ENCODE measurements at places on chromosomes 7 and 10. TPM values are rescaled to one million over a fixed set of nuclear protein-coding genes. Genes with fewer than 3 reads are reported as not detected.

The LBX1 gene
- not detected for total RNA-seq

The TRPV5 gene
- not detected for total RNA-seq

The TMEM106B gene
- 43.7 TPM for total RNA-seq

The ECD gene
- total RNA-seq = 30.9 TPM

The GJD4 gene
- total RNA-seq = not detected

The AS3MT gene
- 0.68 TPM for total RNA-seq

The CFAP46 gene
- total RNA-seq = not detected

The FAM25C gene
- total RNA-seq = not detected

The SEMA3C gene
- total RNA-seq = not detected

The ZNF212 gene
- total RNA-seq = 10.8 TPM

- peaks cover 22% of the 10 kb centered on the region for H3K4me1 ChIP-seq
- no peak for DNase-seq
- peaks cover 6% of the 10 kb centered on the region for H3K36me3 ChIP-seq
- H3K4me3 ChIP-seq = no peak overlapping the region
- H3K27me3 ChIP-seq = peaks cover 3% of the 10 kb centered on the region
- no peak overlapping the region for H3K27ac ChIP-seq
Measured at GRCh38 chr7:116957874-116958273, 4.6 kb downstream of the ST7 start.

GRCh38 chr10:60130130-60130579, 223.8 kb upstream of the CCDC6 start:
- no peaks in the 10 kb centered on the region for H3K27me3 ChIP-seq
- no peaks in the 10 kb centered on the region for H3K36me3 ChIP-seq
- no peak for DNase-seq
- H3K27ac ChIP-seq = no peak overlapping the region

GRCh38 chr7:81264116-81264515, 345.3 kb upstream of the SEMA3C start:
- H3K36me3 ChIP-seq = no peaks in the 10 kb centered on the region
- no peak overlapping the region for H3K27ac ChIP-seq
- no peaks in the 10 kb centered on the region for H3K4me1 ChIP-seq
- no peaks in the 10 kb centered on the region for H3K27me3 ChIP-seq
- no peak overlapping the region for H3K4me3 ChIP-seq

DNA sequence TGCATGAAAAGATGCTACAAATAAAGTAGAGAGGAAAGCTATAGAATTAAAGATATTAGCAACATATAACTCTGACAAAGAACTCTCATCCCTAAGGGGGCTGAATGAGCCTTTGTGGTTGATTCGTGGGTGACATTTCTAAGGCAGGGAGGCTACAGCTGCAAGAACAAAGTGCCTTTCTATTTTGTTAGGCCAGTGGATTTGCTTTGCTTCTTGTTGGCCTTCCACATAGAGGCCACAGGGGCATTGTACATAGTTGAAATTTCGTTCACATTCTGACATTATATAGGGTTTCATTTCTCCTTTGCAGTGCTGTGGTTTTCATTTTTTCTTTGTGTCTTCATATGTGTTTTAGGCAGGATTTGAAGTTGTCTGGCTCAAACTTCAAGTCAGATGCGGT, 819.2 kb upstream of the C7orf33 start:
- no peak for DNase-seq
- no peaks in the 10 kb centered on the region for H3K27me3 ChIP-seq
- H3K27ac ChIP-seq = no peak overlapping the region
- H3K4me1 ChIP-seq = no peaks in the 10 kb centered on the region
- H3K4me3 ChIP-seq = no peak overlapping the region

- H3K36me3 ChIP-seq = peaks cover 76% of the 10 kb centered on the region
- no peak for DNase-seq
- H3K27ac ChIP-seq = peak overlapping the region; percentile 36
- H3K4me3 ChIP-seq = peak overlapping the region; percentile 10
Measured at GRCh38 chr10:3775696-3776551, 9.1 kb downstream of the KLF6 start.

- no peak overlapping the region for H3K27ac ChIP-seq
- no peaks in the 10 kb centered on the region for H3K36me3 ChIP-seq
- H3K4me3 ChIP-seq = no peak overlapping the region
- H3K27me3 ChIP-seq = no peaks in the 10 kb centered on the region
- no peaks in the 10 kb centered on the region for H3K4me1 ChIP-seq
Measured at GRCh38 chr7:74480861-74481417, 27.2 kb downstream of the GTF2IRD1 start.

GRCh38 chr7:39979406-39980073, 29.5 kb downstream of the CDK13 start:
- H3K27ac ChIP-seq = no peak overlapping the region
- DNase-seq = peak; percentile 59
- H3K4me1 ChIP-seq = peaks cover 8% of the 10 kb centered on the region

DNA sequence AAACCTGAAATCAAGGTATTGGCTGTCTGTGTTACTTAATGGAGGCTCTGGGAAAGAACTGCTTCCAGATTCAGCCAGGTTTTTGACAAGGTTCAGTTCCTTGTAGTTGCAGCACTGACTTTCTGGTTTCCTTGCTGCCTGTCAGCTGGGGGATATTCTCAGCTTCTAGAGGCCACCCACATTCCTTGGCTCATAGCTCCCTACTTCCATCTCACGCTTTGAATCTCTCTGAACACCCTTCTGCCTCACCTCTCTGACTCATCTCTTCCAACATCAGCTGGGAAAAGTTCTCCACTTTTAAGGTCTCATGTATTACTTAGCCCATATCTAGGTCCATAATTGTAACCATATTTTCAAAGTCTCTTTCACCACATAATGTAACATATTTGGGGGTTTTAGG, 22.9 kb upstream of the GPR22 start:
- H3K36me3 ChIP-seq = peaks cover 8% of the 10 kb centered on the region
- H3K4me3 ChIP-seq = no peak overlapping the region
- H3K4me1 ChIP-seq = no peaks in the 10 kb centered on the region
- DNase-seq = no peak
- no peaks in the 10 kb centered on the region for H3K27me3 ChIP-seq
- H3K27ac ChIP-seq = no peak overlapping the region

GRCh38 chr10:62095181-62096122, 173.2 kb downstream of the RTKN2 start:
- peaks cover 59% of the 10 kb centered on the region for H3K36me3 ChIP-seq
- H3K4me1 ChIP-seq = peaks cover 16% of the 10 kb centered on the region
- no peak for DNase-seq
- no peaks in the 10 kb centered on the region for H3K27me3 ChIP-seq
- no peak overlapping the region for H3K27ac ChIP-seq

DNA sequence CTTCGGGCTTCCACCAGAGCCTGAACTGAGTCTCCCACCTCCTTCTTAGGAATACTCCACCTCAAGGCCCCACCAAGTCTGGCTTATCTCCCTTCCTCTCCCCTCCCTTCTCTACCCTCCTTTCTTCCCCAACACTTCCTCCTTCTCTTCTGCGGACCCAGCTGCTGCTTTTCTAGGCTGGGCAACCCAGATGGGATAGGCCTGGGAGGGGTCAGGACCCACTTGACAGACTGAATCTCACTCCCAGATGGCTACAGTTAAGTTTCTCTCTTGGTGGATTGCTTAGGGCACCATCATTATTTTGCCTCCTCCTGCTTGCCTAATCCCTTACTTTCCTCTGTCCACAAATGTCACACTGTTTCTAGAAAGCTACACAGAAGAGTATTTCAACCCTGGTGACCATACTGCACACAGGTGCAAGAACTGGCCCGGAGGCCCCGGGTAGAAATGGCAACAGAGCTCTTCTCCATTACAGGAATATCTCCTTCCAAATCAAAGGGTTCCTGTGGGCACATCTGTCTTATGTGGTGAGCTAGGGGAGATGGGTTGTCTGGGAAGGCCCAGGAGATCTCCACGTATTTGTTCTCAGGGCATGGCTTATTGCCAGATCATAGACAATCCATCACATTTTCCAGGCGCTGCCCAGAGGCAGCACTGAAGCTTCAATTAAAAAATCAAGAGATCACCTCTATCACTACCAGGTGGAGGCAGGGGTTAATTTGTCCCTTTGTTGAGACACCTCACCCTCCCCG, 5.1 kb upstream of the HOXA11 start:
- peaks cover 4% of the 10 kb centered on the region for H3K36me3 ChIP-seq
- peaks cover 90% of the 10 kb centered on the region for H3K27me3 ChIP-seq
- no peak for DNase-seq
- H3K4me3 ChIP-seq = no peak overlapping the region
- peaks cover 52% of the 10 kb centered on the region for H3K4me1 ChIP-seq
- H3K27ac ChIP-seq = no peak overlapping the region

DNA sequence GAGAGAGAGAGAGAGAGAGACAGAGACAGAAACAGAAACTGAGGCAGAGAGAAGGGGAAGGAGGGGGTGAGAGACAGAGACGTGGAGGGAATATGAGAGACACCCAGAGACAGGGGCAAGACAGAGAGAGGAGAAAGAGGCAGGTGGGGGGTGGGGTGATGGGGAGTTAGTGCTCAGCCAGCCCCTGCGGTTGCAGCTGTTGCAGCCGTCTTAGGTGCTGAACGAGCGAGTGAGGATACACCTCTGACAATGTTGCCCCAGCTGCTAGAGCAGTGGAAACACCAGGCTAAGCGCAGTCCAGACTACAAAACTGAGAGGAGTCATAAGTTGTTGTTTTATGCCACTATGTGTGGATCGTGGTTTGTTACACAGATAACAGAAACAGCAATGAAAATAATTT, 328.2 kb upstream of the SHH start:
- no peak for DNase-seq
- peaks cover 6% of the 10 kb centered on the region for H3K27me3 ChIP-seq
- H3K4me3 ChIP-seq = no peak overlapping the region
- H3K4me1 ChIP-seq = no peaks in the 10 kb centered on the region
- no peaks in the 10 kb centered on the region for H3K36me3 ChIP-seq

DNA sequence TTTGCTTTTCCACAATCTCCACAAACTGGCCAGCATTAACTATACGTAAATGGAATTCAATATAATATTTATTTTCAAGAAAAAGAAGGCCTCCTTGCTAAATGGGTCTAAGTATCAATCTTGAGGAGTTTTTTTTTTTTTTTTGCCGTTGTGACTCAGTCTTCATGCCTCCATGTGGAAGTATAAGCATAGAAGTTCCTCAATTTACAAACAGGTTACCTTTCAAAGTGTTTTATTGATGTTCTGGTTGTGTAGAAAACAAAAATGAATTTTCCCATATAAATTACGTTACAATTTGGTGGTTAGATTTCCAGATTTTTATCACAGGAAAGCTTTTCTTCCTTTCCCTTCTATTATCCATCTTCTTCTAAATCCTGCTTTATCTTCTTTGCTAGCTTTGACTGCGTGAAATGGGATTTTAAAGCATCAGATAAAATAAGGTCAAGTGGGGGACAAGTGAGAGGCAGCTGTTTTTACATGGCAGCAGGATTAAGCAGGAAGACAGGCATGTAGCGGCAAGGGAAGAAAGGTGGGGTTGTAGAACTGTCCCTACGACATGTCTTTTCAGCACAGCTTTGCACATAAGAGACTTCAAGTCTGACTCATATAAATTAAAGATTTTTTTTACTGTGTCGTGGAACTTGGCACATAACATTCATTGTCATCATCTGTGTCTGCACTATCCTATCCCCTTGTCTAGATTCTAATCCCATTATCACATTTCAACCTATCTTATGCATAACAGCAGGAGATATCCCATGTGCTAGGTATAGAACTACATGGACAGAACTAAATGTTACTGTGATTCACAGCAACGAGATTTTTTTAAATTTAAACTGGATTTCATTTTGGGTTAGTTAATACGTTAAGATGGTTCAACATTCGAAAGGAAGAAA, 135.3 kb upstream of the FAM3C start:
- no peak for DNase-seq
- peak overlapping the region; percentile 32 for H3K4me3 ChIP-seq
- peaks cover 30% of the 10 kb centered on the region for H3K4me1 ChIP-seq

- H3K27ac ChIP-seq = no peak overlapping the region
- no peak overlapping the region for H3K4me3 ChIP-seq
- peak; percentile 1 for DNase-seq
- H3K36me3 ChIP-seq = no peaks in the 10 kb centered on the region
- H3K27me3 ChIP-seq = no peaks in the 10 kb centered on the region
Measured at GRCh38 chr10:71088054-71088453, 124.3 kb upstream of the UNC5B start.

DNA sequence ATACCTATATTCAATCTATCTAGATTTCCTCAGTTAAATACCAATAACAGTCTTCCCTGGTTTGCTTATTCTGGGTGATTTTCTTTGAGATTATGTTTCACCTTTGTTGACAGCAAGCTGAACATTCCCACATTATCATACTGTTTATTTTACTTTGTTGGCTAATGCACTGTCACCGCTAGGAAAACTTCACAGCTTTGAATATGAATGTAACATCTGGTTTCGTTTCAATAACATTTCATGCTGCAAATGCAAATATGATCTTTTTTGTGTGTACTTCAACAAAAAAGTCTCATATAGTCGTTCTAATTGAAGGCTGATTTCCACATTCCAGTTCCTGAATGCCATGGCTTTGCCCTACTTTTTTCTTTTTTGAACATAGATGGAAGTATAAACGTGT, 946.3 kb upstream of the GHITM start:
- H3K27me3 ChIP-seq = no peaks in the 10 kb centered on the region
- H3K4me1 ChIP-seq = no peaks in the 10 kb centered on the region
- DNase-seq = no peak
- H3K4me3 ChIP-seq = no peak overlapping the region

DNA sequence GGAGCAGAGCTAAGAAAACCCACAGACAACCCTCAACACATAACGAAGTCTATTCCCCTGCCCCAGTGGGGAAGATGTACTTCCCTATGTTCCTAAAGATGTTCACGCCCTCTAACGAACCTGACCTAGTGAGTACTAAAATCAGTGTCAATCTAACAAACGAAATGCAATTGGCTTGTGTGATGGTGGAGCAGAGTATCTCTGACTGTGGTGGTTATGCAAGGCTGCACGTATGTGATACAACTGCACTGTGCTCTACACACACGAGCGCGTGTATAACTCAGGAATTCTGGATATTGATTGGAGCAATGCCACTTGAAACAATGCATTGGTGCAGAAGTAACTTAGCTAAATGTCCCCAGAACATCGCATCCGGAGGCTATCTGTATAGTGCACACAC, 1.3 kb downstream of the ANKRD16 start:
- H3K4me3 ChIP-seq = peak overlapping the region; percentile 78
- DNase-seq = no peak
- peaks cover 19% of the 10 kb centered on the region for H3K36me3 ChIP-seq
- no peaks in the 10 kb centered on the region for H3K27me3 ChIP-seq
- H3K4me1 ChIP-seq = peaks cover 33% of the 10 kb centered on the region

GRCh38 chr7:101718363-101719122, 89.4 kb upstream of the MYL10 start:
- no peaks in the 10 kb centered on the region for H3K36me3 ChIP-seq
- H3K27ac ChIP-seq = no peak overlapping the region
- no peak overlapping the region for H3K4me3 ChIP-seq
- DNase-seq = no peak

GRCh38 chr7:43204081-43204480, 91.6 kb downstream of the HECW1 start:
- no peak overlapping the region for H3K4me3 ChIP-seq
- peaks cover 3% of the 10 kb centered on the region for H3K27me3 ChIP-seq
- no peak for DNase-seq
- no peak overlapping the region for H3K27ac ChIP-seq
- no peaks in the 10 kb centered on the region for H3K4me1 ChIP-seq

DNA sequence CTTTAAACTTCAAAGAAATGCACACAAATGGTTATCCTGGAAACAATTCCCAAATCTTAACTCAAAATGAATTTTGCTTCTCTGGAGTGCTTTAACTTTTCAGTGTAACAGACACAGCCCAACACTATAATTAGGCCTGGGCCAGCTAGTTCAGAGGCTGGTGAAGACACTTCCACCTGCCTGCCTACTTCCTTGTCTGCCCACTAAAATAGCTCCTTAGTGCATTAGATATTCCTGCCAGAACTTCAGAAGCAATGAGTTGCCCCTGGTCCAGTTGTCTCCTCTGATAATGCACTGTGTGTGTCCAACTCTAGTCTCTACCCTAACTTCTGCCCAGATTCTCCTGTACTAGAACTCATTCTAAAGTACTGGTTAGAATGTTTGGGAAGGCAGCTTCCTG, 150.9 kb upstream of the PRSS58 start:
- H3K4me3 ChIP-seq = no peak overlapping the region
- H3K4me1 ChIP-seq = peaks cover 14% of the 10 kb centered on the region
- DNase-seq = no peak
- no peak overlapping the region for H3K27ac ChIP-seq
